ENCODE measurements at places on chromosomes 3 and 15. TPM values are rescaled to one million over a fixed set of nuclear protein-coding genes. Genes with fewer than 3 reads are reported as not detected.

RLBP1 gene
- polyA plus RNA-seq, result 0.22 TPM

ARPIN gene
- 2.9 TPM for polyA plus RNA-seq

POLQ gene
- polyA plus RNA-seq, result 1.6 TPM

CASR gene
- not detected for polyA plus RNA-seq

SLC12A1 gene
- polyA plus RNA-seq, result not detected

GOLGA6B gene
- polyA plus RNA-seq, result not detected

SPINK8 gene
- polyA plus RNA-seq, result not detected

SLC25A36 gene
- 85.6 TPM for polyA plus RNA-seq

IL5RA gene
- not detected for polyA plus RNA-seq

GRAMD1C gene
- polyA plus RNA-seq, result 1.0 TPM

ACTRT3 gene
- polyA plus RNA-seq, result 0.42 TPM

LIPH gene
- 0.29 TPM for polyA plus RNA-seq

CFAP100 gene
- 0.63 TPM for polyA plus RNA-seq

CCR1 gene
- not detected for polyA plus RNA-seq

IRAK2 gene
- 23.3 TPM for polyA plus RNA-seq

ALG1L2 gene
- polyA plus RNA-seq, result 0.13 TPM

KIF7 gene
- 2.2 TPM for polyA plus RNA-seq

FBXO22 gene
- polyA plus RNA-seq, result 45.7 TPM

IL17RE gene
- polyA plus RNA-seq, result 36.3 TPM

GUCA1C gene
- not detected for polyA plus RNA-seq

TRH gene
- polyA plus RNA-seq, result not detected

FBXO40 gene
- not detected for polyA plus RNA-seq

SYNM gene
- polyA plus RNA-seq, result 1.2 TPM

USP50 gene
- not detected for polyA plus RNA-seq

GOLGA8G gene
- polyA plus RNA-seq, result not detected

SLC12A8 gene
- 0.44 TPM for polyA plus RNA-seq

TMEM202 gene
- not detected for polyA plus RNA-seq

MYZAP gene
- polyA plus RNA-seq, result not detected

SPPL2A gene
- 87.1 TPM for polyA plus RNA-seq

CELF6 gene
- polyA plus RNA-seq, result 1.3 TPM

All from HepG2 (cell line).